ENCODE measurements at places on chromosomes 11 and 22.
A peak's percentile ranks its signal among the peaks of the same experiment; 100 is the strongest.

- DNase-seq: no peak
Measured at GRCh38 chr11:17547051-17547577, at the start of gene OTOG. Gene OTOG, plus strand, starts transcription at chr11:17547259. Its CDS starts 114 bp downstream, at chr11:17547373.

DNA sequence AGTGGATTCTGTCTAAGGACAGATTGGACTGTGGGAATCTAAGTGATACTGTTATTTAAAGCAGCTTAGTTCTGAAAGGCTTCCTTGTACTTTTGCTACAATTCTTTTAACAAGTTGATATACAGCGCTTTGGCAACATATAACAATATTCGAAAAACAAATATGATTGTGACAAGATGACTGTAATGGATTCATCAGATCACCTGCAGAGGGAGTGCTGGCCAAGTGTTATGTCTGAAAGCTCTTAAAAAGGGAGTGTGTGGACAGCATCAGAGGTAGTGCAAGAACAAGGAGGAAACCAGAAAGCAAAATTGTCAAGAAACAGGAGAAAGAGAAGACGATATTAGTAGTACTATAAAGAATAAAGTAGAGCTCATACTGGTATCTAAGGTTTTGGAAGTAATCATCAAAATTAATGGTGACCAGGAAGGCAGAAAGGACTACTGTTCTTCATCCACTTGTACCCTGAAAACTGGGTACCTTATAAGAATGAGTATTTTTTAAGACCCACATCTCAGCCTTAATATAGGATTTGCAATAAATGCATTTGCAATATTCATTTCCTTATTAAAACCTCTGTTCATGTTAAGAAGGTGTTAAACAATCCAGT is 1112.0 kb upstream of the CCDC90B start:
- DNase-seq: no peak

- DNase-seq: no peak
Measured at GRCh38 chr11:133840479-133840941, 4.8 kb downstream of the SPATA19 start.

GRCh38 chr11:64323373-64323772 is 5.5 kb downstream of the PRDX5 start:
- no peak for DNase-seq

DNA sequence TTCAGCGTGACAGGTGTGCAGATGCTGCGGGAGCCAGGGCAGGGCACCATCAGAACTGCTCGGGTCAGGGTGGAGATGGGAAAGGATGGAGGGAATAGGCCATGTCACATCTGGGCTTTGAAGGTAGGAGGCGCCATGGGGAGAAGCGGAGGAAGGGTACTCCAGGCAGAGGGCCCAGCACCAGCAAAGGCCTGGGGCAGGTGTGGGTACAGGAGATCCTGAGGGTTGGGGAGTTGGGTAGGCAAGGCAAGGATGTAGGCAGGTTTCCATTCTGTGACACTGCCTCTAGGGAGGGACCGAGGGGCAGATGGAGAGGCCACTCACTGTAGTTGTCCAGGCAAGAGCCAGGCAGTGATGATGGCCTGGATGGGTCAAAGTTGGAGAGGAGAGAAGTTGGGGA is 8.5 kb downstream of the EMID1 start:
- DNase-seq: no peak

GRCh38 chr22:17281026-17281425 is 61.8 kb upstream of the ADA2 start:
- no peak for DNase-seq

- DNase-seq: no peak
Measured at GRCh38 chr11:36361901-36362391, 65.9 kb downstream of the PRR5L start.

- no peak for DNase-seq
Measured at GRCh38 chr11:40062616-40063015, 1396.8 kb downstream of the LRRC4C start.

- no peak for DNase-seq
Measured at GRCh38 chr22:35839841-35840301, 122.2 kb downstream of the APOL5 start.

- DNase-seq: peak; percentile 52
Measured at GRCh38 chr11:68038718-68039525, at the start of gene TCIRG1. Gene TCIRG1, plus strand, starts transcription at chr11:68039025. Its CDS starts 2,247 bp downstream, at chr11:68041272.

DNA sequence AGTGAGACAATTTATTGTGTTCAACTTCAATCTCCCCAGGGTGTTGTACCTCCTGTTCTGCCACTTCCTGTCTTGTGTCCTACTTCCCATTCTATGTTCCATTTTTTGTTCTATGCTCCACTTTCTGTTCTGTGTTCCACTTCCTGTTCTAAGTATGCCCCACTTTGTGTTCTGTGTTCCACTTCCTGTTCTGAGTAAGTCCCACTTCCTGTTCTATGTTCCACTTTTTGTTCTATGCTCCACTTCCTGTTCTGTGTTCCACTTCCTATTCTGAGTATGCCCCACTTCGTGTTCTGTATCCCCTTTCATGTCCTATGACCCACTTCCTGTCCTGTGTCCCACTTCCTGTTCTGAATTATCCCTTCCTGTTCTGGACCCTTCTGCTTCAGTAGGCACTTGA is 732.7 kb downstream of the TBC1D22A start:
- no peak for DNase-seq

- DNase-seq: no peak
Measured at GRCh38 chr11:127574478-127574877, 573.9 kb upstream of the KIRREL3 start.

DNA sequence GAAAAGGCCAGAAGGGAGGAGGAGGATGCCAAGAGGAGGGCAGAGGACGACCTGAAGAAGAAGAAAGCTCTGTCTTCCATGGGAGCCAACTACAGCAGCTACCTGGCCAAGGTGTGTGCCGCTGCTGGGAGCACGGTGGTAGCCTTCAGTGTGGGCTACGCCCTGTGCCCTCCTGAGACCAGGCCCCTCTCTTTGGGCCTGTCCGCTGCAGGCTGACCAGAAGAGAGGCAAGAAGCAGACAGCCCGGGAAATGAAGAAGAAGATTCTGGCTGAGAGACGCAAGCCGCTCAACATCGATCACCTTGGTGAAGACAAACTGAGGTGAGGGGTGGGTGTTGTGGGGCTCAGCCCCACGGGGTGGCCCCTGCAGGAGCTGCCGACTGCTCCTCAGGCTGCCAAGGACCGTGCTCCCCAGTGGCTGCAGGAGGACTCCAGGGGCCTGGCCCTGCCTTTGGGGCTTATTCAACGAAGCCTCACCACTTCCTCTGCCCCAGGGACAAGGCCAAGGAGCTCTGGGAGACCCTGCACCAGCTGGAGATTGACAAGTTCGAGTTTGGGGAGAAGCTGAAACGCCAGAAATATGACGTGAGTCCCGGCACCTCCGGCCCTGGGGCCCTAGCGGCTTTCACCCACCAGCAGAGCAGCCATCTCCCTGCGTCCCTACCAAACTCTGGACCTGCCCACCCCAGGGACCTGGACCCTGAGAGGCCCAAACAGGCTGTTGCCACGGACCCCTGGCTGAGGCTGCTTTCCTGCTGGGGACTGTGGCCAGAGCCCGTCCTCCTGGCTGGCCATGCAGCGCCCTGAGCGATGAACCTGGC is 12.6 kb upstream of the MRPL23 start:
- no peak for DNase-seq

DNA sequence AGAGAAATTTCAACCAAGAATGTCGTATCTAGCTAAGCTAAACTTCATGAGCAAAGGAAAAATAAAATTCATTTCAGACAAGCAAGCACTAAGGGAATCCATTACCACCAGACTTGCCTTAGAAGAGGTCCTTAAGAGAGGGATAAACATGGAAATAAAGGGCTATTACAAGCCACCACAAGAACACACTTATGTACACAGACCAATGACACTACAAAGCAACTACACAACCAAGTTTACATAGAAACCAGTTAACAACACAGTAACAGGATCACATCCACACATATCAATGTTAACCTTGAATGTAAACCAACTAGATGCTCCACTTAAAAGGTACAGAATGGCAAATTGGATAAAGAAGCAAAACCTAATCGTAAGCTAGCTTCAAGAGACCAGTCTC is 38.0 kb downstream of the TMEM123 start:
- DNase-seq: no peak

GRCh38 chr11:10302744-10303557 is 1.9 kb upstream of the ADM start:
- peak; percentile 50 for DNase-seq

DNA sequence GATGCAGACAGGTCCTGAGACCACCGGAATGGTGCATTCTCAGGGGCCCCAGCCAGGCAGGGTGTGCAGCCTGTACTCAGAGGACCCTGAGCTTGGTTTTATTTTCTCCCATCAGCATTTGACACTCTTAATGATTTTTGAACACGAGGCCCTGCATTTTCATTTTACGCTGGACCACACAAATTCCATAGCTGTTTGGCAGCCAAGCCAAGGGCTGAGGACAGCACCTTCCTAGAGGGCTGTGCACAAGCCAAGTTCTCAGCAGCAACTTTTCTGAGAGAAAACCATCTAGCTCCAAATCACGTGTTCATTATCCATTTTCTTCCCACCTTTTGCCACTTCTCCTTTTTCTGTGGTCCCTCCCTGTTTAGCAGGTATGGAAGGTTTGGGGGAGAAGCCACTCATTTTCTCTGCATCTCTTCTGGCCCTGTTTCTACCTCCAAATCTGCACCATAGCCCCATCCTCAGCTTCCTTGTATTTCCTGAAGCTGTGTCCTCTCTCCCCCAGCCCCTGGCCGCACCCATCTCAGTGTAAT is 60.4 kb downstream of the TRAF6 start:
- DNase-seq: no peak

GRCh38 chr11:83778596-83778995 is 492.4 kb upstream of the CCDC90B start:
- no peak for DNase-seq

GRCh38 chr11:112012874-112013273 is 12.3 kb upstream of the DLAT start:
- DNase-seq: no peak

GRCh38 chr11:130892861-130893260 is 23.4 kb downstream of the SNX19 start:
- no peak for DNase-seq

DNA sequence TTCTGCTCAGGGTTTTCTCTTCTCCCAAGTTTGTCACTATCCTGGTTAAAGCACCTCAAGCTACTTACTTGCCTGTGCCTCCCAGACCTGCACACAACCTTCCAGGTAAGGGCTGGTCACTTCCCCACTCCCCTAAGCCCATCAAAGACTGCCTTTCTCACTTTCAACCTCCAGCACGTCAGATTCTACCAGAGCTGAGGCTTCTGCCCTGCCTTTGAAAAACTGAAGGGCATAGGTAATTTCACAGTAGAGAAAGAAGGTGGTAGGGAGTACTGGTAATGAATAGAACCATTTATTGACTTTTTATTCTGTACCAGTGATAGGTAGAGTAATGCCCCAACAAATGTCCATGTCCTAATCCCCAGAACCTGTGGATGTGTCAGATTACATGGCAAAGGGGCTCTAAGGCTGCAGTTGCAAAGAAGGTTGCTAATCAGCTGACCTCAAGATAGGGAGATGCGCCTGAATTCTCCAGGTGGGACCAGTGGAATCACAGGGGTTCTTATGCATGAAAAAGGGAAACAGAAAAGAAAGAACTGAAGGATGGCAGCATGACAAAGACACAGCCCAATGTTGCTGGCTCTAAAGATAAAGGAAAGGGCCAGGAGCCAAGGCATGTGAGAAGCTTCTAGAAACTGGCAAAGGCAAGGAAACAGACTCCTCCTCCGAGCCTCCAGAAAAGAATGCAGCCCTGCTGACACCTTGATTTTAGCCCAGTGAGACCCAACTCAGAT is 89.0 kb downstream of the SLC1A2 start:
- DNase-seq: no peak

DNA sequence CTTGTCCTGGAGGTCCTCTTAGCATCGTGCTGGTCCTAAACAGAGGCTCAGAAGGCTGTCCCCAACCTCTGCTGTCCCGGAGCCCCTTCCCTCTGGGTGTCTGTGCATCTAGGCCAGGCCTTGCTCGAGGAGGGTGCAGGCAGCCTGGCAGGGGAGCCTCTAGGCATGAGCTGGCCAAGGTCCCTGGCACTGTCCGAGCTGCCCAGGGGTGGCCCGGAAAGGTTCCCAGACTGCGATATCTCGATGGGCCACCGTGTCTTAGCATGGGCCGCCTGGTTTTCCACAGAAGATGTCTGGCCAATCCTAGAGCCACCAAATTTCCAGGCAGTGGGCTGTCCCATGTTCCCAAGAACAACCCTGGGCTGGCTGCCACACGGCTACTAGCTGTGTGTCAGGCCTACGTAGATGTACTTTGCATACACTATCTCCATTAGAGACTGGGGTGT is 24.6 kb upstream of the SMIM38 start:
- DNase-seq: no peak

- no peak for DNase-seq
Measured at GRCh38 chr11:9726321-9727022, 62.6 kb downstream of the SWAP70 start.

GRCh38 chr11:130719220-130719915 is 196.9 kb downstream of the SNX19 start:
- no peak for DNase-seq

GRCh38 chr11:31326470-31327148 is 42.9 kb downstream of the DCDC1 start:
- DNase-seq: no peak

DNA sequence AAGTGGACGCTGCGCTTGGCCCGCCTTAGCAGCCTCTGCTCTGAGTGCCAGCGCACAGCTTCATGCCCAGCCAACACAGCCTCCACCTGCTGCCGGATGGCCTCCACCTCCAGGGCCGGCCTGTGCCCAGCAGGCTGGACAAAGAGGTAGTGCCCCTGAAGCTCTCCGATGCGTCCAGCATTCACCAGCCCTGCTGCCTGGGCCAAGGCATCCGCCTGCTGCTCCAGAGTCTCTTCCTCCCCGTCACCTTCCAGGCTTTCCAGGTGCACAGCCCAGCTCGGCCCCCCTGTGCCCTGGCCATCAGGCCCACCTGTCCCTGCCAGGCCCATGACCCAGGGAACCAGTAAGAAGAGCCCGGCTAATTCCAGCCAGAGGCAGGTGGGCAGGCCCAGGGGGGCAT is 2.5 kb downstream of the PCSK7 start:
- DNase-seq: no peak

GRCh38 chr11:33505093-33505492 is 195.5 kb downstream of the C11orf91 start:
- DNase-seq: no peak

DNA sequence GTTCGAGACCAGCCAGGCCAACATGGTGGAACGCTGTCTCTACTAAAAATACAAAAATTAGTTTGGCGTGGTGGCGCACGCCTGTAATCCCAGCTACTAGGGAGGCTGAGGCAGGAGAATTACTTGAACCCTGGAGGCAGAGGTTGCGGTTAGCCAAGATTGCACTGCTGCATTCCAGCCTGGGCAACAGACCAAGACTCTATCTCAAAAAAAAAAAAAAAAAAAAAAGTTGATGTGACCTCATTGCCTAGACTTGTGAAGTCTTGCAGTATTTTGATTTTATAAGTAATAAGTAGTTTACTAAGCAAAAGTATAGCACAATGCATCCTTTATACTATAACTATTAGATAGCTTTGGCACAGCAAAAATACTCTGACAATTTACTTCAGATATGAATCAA is 9.9 kb upstream of the CUL5 start:
- no peak for DNase-seq

- no peak for DNase-seq
Measured at GRCh38 chr11:67022961-67023956, at the start of gene SYT12. Gene SYT12, plus strand, starts transcription at chr11:67023134. Its CDS starts 7,011 bp downstream, at chr11:67030145.

DNA sequence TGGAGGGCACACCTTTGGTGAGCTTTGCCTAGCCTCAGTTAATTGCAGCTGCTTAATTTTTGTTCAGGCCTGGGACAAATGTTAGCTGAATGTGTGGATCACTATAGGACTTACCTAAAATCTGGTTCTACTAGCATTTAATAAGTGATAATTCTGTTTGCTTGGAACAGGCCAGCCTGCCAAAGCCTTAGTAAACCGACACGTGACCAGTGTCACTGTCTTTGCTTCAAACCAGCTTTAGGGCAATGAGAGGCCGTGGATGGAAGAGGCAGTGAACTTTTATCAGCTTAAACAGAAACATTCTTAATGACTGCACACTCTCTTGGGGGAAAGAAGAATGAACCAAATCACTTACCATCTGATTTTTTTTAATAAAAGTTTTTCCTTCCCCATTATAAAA is 10.8 kb downstream of the PARVA start:
- DNase-seq: no peak
